ENCODE measurements at places on chromosomes 12 and 14.

GRCh38 chr14:61932974-61933373 lies 170.8 kb downstream of the SNAPC1 start:
- DNase-seq, result no peak

GRCh38 chr12:31215518-31216232 lies 110.3 kb downstream of the SINHCAF start:
- no peak for DNase-seq

DNA sequence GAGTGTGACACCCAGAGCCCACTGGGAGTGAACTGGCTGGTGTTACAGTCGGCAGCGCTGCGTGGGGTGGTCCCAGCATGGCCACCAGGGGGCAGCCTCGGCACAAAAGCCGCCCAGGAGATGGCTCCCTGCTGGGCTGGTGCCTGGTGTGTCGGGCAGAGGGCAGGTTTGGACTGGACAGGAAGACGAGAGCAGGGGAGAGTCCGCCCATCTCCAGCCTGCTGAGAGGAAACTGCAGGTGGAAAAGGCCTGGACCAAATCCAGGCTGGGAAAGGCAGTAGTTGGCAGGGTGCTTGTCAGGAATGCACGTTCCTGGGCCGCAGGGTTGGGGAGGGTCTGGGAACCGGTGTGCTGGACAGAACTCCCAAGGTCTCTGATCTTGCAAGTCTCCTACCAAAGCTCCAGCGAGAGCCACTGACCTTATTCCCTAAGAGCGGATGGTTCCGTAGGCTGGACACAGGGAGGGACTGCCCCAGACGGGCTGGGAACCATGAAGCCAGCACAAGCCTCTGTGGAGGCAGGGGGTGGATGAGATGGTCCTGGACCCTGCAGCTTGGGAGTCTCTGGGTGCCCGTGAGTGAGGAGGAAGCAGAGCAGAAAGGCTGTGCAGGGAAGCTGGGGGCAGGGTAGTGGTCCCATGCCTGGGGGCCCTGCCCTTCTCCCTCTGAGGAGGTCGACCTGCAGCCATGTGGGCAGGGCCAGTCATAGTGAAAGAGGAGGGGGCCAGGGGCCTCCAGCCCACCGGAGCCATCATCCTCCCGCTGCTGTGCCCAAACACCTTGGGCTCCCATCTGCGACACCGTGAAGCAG lies 1.8 kb downstream of the AHNAK2 start:
- DNase-seq, result peak; percentile 86

GRCh38 chr12:49507139-49507538 lies 31.7 kb upstream of the KCNH3 start:
- no peak for DNase-seq

- no peak for DNase-seq
These were observed 79.5 kb downstream of the GALNT9 start for GRCh38 chr12:132249689-132250478.

GRCh38 chr14:91415794-91416743 lies 1.6 kb downstream of the CCDC88C start:
- DNase-seq, result peak; percentile 80

DNA sequence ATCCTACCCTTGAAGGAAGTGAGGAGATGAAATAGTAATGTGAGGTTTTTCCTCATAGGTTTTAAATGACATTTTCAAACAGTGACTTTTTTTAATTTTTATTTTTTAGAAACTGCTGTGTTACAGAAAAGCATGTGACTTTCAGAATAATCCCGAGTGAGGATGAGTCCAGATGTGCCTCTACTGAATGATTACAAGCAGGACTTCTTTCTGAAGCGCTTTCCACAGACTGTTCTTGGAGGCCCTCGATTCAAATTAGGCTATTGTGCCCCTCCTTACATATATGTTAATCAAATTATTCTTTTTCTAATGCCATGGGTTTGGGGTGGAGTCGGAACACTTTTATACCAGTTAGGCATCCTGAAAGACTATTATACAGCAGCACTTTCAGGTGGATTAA lies 15.8 kb downstream of the PCNX4 start:
- no peak for DNase-seq

DNA sequence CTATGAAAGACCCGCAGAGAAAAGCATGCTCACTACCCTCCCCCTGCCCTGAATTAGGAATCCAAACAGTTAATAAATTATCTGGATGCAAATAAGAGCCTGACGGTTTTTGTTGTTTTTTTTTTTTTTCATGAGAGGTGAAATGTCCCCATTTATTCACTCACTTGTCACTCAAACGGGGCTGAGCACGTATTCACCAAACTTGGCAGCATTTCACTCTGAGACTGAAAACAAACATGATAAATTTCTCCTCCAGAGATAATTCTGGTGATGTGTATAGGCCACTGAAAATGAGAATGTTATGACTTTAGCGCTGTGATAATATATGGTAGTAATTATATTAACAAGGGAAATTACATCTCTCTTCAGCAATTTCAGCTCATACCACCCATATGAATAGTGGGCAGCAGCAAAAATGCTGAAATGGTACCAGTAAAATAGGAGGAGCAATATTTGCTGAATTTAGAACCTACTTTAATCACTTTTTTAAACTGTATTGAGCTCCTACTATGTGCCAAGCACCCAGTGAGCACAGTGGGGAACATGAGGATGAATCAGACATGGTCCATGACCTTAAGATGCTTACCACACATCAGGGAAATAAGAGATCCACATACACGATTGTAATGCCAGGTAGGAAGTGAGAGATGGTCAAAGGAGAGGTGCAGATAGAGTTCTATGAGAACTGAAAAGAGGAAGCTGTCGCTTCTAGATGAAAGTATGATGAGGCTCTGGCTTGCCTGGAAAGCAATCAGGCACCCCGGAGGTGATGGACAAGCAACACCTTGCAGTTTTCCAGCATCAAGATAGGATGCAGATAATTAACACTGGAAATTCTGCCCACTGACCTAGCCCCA lies 286.5 kb upstream of the TMPO start:
- DNase-seq, result no peak

DNA sequence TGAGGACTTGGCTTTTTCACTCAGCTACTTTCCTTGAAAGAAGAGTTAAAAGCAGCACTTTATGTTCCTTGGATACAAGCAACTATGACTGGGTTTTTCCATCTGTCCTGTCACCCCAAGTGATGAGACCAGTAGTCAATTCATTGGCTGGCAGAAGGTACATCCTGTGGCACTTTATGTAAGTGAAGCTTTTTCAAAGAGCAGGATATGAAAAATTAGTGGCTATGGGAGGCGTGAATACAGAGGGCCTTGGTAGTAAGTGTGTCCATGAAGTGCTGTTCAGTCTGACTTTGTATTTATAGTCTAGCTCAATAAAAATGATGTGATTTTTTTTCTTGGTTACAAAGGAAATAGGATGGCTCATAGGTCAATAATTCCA lies 68.8 kb downstream of the DRAM1 start:
- no peak for DNase-seq

DNA sequence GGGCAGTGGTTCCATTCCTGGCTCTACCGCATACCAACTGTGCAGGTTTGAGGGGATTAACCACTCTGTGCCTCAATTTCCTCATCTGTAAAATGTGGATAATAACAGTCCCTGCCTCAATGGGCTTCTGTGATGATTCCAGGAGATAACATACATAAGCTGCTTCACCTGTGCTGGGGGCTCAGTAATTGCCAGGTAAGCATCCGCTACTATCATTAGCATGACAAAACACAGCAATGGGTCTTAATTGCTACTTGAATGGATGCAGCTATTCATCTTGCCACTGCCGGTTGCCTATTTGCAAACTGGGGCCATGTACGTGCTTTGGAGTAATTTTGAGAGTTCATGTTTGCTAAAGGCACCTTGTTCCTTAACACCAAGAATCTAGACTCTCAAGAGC lies 132.6 kb downstream of the TMEM132D start:
- DNase-seq, result no peak

DNA sequence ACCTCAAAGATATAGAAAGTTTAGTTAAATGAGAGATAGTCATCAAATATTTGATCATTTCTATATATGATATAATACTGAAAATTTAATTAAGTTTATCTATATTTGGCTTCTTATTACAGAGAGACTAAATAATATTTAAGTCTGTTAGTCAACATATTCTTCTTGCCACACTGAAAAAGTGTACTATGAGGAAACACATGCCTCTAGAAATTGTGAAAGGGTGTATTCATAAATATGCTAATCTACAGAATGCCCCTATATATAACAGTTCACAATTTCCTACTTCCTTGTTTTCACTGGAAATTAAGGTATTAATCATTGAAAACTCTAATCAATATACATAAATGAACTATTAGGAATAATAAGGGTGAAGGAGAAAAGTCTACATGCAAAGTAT lies 31.4 kb upstream of the ETV6 start:
- no peak for DNase-seq

DNA sequence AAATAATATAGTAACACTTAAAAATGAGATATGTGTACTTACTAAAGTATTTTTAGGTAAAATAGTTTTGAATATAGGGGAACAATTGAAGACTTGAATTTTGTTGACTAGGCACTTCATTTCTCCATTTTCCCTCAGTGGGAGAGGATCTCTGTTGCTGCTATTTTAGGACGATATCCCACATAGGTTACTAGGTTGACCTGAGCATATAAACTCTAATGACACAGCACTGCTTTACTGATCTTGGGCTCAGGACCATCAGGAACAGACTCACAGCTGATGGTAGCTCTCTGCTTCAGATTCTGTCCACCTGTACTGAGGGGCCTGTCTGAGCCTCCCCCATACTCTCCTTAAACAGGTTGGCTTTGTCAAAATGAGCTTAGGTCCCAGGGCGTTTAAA lies 5.9 kb downstream of the NEDD1 start:
- no peak for DNase-seq

GRCh38 chr12:25504744-25505143 lies 48.3 kb downstream of the LMNTD1 start:
- DNase-seq, result no peak

GRCh38 chr12:112539221-112539620 lies 120.5 kb downstream of the PTPN11 start:
- DNase-seq, result no peak

GRCh38 chr14:55715889-55716288 lies 135.9 kb downstream of the KTN1 start:
- no peak for DNase-seq

DNA sequence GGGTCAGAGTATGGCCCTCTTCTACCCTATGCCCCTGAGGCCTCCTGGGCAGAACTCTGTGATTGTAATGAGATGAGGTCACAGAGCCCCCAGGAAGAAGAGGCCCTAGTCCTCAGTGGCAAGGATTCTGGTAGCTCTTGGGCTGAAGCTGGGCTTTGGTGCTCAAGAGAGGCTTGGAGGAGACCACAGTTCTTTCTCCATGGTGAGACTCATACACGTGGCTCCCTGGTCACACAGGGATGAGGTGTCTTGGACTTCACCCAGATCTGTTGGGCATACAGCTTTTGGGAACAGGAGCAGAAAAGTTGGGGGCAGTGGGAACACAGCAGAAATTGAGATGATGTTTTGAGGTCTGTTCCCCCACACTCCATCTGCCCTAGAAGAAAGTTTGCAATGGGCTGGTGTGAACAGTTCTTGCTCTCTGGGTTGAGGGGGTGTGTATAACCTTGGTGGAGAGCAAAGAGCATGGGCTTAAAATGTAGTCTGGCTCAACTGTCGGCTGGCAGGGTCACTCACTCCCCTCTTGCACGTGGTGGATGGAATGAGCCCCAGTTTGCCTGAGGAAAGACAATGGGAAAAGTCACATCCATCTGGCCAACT lies at the start of gene KRT86:
Gene KRT86, plus strand, starts transcription at position 125 of the 600 bp plus-strand sequence. CDS start 27,272 bp downstream, outside the sequence.
- no peak for DNase-seq

- DNase-seq, result no peak
These were observed 8.4 kb upstream of the SALL2 start for GRCh38 chr14:21534576-21534975.

GRCh38 chr12:109729371-109729781 lies 15.8 kb downstream of the FAM222A start:
- no peak for DNase-seq

DNA sequence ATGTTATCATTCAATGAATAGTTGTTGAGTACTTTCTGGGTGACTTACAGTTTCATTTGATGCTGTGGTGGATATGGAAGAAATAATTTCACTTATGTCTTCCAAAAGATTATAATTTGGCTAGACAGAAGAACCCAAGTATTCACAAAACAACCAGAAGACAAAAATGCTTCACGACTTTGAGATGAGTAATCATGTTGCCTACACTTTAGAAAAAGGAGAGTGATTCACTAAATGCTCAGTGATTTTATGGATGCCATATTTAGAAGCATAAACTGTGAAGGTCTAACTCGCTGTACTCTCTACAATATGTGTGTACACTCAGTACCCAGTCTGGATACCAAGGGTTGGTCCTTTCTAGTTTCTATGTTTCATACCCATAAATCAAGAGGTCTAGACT lies 101.3 kb upstream of the E2F7 start:
- no peak for DNase-seq

DNA sequence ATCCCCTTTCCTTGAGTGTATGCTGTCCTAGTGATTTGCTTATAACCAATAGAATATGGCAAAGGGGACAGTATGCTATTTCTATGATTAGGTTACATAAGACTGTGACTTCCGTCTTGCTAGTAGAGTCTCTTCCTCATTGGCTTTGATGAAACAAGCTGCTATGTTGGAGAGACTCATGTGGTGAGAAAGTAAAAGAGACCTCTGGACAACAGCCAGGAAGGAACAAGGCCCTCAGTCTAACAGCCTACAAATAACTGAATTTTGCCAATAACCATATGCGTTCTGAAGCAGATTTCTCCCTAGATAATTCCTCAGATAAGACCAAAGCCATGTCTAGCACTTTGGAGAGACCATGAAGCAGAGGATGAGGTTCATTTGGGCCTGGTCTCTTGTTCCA lies 134.5 kb upstream of the NAV3 start:
- no peak for DNase-seq

DNA sequence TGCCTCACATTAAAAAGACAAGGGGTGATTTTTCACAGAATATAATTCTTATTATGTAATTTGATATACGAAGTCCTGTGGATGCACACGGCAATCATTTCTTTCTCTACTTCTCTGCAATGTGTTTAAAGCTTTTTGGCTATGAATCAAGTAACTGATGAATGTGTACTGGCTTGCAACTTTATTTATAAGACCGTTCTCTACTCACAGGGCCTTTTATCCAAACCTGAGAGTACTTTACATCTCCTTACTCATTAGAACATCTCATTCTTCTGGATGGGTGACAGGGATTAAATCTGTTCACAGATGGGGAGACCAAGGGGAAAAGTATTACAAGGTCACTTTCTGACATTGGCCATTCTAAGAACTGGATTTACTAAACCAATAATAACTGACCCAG lies 215.8 kb upstream of the DIO2 start:
- no peak for DNase-seq

DNA sequence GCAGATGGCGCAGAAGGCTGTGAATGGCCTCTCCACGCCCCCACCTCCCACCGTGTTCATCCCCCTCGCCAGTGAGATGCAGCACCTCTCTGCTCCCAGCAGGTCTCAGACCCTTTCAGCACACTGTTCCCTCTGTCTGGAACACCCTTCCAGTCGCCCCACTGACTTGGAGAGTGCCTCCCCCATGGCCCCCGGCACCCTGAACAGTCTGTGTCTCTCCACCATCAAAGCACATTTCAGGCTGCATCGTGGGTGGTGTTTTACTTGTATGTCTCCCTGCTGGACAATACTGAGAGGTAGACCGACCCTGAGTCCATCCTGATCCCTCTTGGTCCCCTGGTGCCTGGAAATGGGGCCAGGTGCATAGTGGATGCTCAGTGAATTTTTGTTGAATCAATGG lies 34.9 kb downstream of the CACNA2D4 start:
- no peak for DNase-seq

Data from stimulated activated naive CD8-positive, alpha-beta T cell treated with anti-CD3 and anti-CD28 coated beads, Interleukin-15, amount 100 ng/mL, for 72 hours (primary cell).